Stimulated activated CD8-positive, alpha-beta memory T cell treated with anti-CD3 and anti-CD28 coated beads, Interleukin-12 subunit alpha, Interleukin-12 subunit beta, amount 100 ng/mL, for 4 hours (primary cell): ENCODE measurements at places on chromosomes 12 and 14.

DNA sequence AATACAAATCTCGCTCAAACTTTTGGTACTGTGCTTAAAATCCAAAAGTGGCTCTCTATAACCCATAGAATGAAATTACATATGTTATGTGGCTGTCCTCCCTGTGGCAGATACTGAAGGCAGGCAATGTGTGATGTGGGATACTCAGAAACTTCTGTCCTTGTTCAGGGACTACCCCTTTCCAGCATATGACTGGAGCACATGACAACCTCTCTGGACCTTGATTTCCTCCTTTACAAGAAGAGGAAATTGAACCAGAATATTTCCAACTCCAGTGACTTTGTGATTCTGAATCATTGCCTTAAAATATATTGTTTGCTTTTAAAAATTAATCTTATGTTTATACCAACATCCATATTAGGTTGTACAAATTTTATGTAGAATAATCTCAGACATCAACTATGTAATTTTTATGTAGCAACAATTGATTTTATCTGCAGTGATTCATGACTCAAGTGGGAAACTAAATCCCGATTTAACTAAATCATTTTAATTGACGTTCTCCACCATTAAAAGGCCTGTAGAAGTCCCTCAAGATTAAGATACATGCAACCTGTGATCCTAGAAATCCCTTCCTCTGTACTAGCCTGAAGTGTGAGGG is 162.4 kb downstream of the AKAP6 start:
- DNase-seq = no peak

- DNase-seq = no peak
Measured at GRCh38 chr14:44966601-44967336, 4.8 kb downstream of the TOGARAM1 start.

- DNase-seq = no peak
Measured at GRCh38 chr12:115223991-115224390, 540.0 kb upstream of the TBX3 start.

DNA sequence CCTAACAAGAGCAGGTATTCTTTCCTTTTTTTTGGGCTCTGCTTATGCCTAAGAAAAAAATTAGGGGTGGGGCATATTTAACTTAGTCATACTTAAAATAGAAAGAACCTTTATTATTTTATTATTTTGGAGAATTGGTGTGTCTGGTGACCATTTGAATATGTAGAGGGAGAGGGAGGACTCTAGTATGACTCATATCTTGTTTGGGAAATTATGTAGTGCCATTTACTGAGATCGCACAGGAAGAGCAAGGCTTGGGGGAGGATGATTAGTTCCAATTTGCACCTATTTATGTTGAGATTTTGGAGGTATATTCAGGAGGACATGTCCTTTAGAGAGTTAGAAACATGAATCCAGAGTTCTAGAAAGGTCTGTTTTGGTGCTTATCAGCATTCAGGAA is 9.9 kb downstream of the ZNF410 start:
- no peak for DNase-seq

DNA sequence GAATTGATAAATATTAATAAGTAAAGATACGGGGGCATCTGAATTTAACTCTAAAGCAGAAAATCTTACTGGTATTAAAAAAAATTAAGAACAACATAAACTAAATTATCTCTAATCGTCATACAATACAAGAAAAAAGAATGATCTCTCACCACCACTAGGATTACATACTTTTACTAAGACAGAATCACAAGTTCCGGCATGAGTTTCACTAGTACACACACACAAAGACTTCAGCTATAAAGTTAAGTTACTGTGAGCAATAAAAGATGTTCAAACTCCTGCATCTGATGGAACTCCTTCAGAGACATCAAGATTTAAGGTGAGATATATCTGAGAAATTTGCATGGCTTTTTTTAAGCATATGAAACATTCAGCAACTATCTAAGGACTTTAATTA is 21.9 kb downstream of the CEP128 start:
- DNase-seq = no peak

DNA sequence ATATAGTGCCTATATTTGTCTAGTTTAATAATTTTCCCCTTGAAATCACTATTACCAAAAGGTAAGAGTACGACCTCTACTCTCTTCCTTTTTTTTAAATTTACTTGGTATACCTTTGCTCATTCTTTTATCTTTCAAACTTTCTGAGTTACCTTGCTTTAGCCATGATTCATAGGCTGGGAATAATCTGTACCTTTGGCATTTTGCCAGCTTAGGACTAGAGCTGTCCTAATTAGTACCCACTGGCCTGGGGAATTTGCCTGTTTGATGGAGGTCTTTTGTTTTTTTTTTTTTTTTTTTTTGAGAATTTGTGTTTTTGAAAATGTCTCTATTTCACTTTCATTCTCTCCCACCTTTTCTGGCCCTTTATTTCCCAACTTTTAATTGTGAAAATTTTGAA is 8.7 kb upstream of the SLC4A8 start:
- DNase-seq = no peak

- no peak for DNase-seq
Measured at GRCh38 chr12:80648881-80649280, 58.6 kb upstream of the MYF6 start.
